ENCODE measurements at places on chromosomes 1 and 21.

GRCh38 chr1:46512135-46512791 is 22.6 kb downstream of the DMBX1 start:
- no peak for DNase-seq

GRCh38 chr1:150578272-150579109 is 919 bp downstream of the MCL1 start:
- DNase-seq, result peak; percentile 61

GRCh38 chr21:46552865-46553379 is 52.0 kb downstream of the S100B start:
- no peak for DNase-seq

GRCh38 chr1:67299296-67299695 is 8.4 kb upstream of the IL12RB2 start:
- no peak for DNase-seq

- DNase-seq, result no peak
Measured at GRCh38 chr1:34028381-34029055, 136.5 kb downstream of the CSMD2 start.

DNA sequence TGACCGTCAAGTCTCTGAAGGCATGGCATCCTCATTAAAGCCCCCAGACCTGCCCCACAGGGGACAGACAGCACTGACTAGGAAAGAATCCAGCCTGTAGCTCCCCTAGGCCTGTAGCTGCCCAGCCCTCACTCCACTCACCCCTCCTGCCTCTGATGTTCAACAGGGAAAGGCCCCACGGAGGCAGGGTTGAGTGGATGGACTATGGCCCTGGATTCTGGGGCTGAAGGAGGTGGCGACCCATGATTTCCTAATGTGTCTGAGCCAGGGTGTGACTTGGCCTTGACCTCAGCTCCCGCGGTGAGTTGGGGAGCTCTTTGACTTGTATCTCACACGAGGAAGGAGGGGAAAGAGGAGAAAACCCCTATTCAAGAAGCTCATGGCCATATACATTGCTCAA is 238.5 kb upstream of the CSF3R start:
- DNase-seq, result no peak

GRCh38 chr1:161215076-161215475 is at the start of gene FCER1G:
FCER1G (plus strand) TSS chr1:161215295; CDS start chr1:161215322, 27 bp downstream.
- no peak for DNase-seq

GRCh38 chr1:200767321-200767720 is 28.6 kb downstream of the CAMSAP2 start:
- DNase-seq, result no peak

- no peak for DNase-seq
Measured at GRCh38 chr21:45882645-45883044, 98.9 kb upstream of the COL6A1 start.

Measured in activated naive CD4-positive, alpha-beta T cell treated with Interleukin-2 at 50 U/mL for 16 hours (primary cell).